ENCODE measurements at places on chromosomes 1 and 21.

DNA sequence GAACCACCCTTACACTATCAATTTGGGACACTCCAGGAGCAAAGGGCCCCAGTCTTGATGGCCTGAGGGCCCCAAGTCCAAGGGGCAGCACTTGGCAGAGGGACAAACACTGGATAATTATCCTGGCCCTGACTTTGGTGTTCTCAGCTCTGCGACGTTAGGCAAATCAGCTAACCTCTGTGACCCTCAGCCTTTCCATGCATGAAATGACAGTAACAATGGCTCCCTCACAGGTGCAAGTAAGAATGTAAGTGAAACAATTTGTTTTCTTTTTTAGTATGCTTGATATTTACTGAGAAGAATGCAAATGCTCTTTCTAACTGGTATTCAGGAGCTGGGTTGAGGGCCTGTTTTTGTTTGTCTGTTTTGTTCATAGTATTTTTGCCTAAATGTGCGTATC lies 61.6 kb upstream of the PRDX6 start:
- DNase-seq: no peak

- DNase-seq: no peak
These were observed 21.9 kb downstream of the LRRC8D start for GRCh38 chr1:89842567-89843272.

DNA sequence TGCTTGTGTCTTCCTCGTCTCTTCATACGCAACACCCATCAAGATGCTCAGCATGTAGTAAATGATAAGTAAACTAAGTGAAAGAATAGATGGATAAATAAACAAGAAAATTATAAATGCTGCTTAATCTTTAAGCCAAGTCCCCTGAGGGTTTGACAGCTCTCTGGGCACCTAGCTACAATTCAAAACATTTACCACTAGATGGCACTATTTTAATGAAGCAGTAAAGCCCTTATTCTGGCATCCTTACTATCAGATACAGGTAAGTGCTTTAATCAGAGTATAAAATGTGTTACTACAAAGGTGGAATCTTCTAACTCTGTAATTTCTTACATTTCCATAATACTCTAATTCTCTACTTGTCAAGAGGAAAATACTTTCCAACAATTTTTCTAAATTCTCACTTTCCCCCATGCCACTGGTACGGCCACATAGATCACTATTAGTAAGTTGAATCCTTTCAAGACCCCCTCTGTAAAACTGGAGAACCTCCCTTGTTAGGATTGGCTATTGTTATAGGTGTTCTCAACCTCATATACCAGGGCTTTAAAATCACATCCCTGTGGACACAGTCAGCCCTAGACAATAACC lies 137.8 kb downstream of the BARHL2 start:
- no peak for DNase-seq

GRCh38 chr1:206000641-206001339 lies 2.4 kb downstream of the RAB7B start:
- no peak for DNase-seq

DNA sequence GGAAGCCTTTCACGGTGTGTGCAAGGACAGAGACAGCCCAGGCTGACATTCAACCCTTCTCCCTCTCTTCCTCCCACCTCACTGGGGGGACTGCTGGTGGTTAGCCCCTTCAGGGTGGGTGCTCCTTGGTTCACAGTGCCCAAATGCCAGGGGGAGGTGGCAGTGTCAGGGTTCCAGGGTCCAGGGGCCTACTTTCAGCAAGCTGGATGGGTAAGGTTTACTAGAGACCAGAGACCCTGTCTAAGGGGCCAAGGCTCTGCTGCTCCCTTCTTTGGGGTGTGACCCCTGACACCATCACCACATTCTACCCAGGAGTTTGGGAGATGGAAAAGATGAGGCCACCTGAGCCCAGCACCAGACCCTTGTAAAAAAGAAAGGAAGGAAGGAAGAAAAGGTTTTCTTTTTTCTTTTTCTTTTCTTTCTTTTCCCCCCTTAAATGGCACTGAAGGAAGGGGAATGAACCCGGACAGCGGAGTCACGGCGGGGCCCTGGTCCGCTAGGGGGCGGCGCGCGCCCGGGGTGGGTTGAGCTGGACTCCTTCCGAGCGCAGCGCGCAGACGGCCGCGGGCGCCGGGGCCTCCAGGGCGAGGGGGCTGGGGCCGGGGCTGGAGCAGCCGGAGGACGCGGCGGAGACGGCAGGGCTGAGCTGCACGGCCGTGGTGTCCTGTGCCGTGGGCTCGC lies 18.8 kb downstream of the KNCN start:
- DNase-seq: no peak

DNA sequence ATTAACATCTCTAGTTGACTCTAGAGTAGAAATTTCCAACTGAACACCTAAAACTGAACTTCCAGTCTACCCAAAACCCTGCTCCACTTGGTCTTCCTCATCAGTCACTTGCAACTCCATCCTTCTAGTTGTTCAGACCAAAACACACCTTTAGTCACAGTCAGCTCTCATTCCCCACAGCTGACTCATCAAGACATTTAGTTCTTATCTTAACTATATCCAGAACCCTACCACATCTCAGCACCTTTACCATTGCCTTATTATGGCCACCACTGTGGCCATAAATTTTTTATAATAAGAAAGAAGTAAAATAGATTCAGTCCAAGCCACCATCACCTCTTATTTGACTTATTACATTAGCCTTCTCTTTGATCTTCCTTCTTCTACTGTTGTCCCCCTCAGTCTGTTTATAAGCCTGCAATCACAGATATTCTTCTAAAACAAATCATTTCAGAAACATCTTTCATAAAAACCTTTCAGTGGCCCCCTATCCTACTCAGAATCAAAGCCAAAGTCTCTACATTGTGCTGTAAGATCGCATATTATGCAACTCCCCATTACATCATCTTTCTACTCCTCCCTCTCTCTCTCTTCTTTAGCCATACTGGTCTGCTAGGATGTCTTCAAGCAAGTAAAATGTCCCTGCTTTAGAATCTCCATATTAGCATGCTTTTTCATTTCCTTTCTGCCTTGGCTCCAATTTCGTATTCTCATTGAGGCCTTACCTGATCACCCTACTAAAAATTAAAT lies 275.9 kb downstream of the LRRC40 start:
- no peak for DNase-seq

GRCh38 chr1:167430134-167430848 lies 88.0 kb downstream of the CD247 start:
- DNase-seq: no peak

DNA sequence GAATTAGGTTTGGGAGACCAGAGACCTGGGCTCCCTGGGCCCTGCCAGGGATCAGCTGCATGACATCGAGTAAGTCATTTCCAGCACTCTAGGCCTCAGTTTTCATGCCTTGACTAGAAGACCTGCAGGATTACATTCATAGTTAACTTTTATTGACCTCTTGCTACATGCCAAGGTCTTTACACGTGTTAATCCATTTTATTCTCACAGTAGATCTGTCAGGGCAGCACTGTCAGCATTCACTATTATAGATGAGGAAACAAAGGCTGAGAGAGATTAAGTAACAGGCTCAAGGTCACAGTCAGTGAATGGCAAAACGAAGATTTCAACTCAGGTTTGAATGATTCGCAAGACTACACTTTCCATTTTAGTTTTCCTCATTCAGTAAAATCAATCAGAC lies 37.0 kb downstream of the PGM1 start:
- no peak for DNase-seq

- DNase-seq: no peak
These were observed 28.3 kb downstream of the PDE4B start for GRCh38 chr1:65820983-65821382.

GRCh38 chr1:53605181-53605580 lies 133.8 kb downstream of the GLIS1 start:
- no peak for DNase-seq

GRCh38 chr1:226702318-226702956 lies 36.6 kb downstream of the ITPKB start:
- no peak for DNase-seq

- no peak for DNase-seq
These were observed 36.4 kb upstream of the ADARB1 start for GRCh38 chr21:45037986-45038385.

DNA sequence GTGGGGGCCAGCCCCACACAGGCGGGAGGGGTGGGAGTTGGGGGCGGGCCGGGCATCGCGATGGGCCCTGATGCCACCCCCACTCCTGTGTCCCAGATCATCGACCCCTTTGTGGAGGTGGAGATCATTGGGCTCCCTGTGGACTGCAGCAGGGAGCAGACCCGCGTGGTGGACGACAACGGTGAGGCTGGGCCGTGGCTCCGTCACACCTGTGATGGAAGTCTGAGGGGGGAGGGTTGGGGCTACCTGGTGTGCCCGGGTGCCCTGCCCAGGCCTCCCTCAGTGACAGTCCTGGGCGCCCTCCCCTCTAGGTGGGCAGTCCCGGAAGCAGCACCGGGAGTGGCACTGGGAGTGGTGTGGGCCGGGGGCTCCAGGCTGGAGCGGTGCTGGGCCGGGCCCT lies 22.6 kb downstream of the PLCH2 start:
- no peak for DNase-seq

DNA sequence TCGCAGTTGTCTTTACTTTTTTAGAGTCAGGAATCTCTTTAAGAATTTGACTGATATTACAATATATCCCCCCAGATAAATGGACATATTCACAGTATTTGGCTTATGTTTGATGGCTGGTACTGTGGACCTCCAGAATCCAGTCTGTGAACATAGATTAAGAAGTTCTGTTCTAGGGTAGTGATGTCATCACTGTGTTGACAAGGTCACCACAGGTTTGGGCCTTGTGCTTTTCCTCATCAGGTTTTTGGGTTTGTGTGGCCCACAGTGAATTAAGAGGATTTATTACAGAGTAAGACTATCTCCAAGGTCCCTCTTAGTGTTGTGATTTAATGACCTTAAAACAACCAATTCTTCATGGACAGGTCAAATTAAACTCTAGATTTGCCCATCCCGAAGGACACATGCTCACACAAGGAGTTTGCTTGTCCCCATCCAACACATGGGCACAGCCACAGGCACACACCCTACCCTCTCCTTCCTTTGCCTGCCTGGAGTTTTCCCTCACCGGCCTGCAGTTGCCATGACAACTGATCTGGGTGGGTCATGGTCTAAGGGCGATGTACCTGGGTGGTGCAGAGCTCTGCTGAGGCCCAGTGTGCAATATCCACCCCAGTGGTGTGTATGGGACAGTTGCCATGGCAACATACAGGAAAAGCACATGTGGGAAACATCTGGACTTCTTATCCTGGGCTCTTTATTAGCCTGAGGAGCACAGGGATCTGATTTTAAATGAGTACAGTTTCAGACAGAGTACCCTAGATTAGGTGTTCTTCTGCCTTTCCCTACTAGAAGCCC lies 98.6 kb downstream of the NAV1 start:
- no peak for DNase-seq

GRCh38 chr21:39051588-39051949 lies 131.7 kb downstream of the PSMG1 start:
- DNase-seq: no peak

DNA sequence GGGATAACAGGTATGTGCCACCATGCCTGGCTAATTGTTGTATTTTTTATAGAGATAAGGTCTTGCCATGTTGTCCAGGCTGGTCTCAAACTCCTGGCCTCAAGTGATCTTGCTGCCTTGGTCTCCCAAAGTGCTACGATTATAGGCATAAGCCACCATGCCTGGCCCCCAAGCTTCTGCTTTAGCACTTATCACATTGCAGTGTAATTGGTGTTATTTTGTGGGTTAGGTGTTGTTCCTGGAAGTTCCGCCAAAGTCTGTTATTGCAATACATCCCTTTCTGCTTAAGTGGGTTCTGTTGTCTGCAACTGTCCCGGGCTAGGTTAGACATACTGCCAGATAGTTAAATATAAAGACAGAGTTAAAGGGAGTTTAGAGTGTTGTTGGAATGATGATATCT lies 3.4 kb downstream of the ZCCHC17 start:
- DNase-seq: no peak

DNA sequence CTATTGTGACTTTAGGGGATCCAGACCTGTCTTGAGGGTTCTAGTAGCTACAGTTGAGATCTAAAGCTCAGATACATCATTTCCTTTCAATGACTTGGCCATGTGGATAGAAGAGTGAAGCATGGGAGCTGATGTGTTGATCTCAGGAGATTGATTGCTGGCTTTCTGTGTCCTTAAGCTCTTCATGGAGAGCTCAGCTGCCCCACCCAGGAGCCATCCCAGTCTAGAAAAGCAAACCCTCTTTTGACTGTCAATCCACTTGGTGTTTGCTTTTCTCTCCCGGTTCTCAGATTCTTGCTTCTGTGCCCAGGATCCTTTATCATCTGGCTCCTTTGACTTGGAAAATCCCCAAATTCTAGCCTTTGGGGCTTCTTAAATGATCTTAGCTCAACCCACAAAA lies 87.2 kb downstream of the ATP1A1 start:
- DNase-seq: no peak

- DNase-seq: no peak
These were observed 1.7 kb downstream of the EXOC8 start for GRCh38 chr1:231335663-231336602.

- DNase-seq: no peak
These were observed 60.7 kb upstream of the MRPS6 start for GRCh38 chr21:34012640-34013039.

DNA sequence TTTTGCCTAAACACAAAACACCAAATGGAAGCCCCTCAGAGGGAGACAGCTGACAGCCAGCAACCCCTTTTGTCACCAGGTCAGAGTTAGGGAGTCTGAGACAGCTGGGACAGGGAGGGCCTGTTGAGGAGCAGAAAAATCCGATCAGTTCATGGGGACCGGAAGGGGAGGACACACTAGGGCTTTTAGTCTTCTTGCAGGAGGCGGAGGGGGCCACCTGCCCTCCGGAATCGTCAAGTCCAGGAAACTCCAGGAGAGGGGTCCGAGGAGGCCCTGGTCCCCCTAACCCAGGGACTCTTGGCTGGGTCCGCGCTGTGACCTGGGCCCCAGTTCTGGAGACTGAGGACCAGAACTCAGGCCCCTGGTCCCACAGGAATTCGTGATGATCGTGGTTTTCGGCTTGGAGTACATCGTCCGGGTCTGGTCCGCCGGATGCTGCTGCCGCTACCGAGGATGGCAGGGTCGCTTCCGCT lies 34.2 kb downstream of the KCNQ4 start:
- DNase-seq: no peak

- DNase-seq: no peak
These were observed 13.8 kb downstream of the INTS7 start for GRCh38 chr1:212021563-212021962.

GRCh38 chr1:54996869-54997710 lies 1.6 kb upstream of the BSND start:
- no peak for DNase-seq

GRCh38 chr1:117678246-117678977 lies 72.6 kb downstream of the TENT5C start:
- DNase-seq: no peak

DNA sequence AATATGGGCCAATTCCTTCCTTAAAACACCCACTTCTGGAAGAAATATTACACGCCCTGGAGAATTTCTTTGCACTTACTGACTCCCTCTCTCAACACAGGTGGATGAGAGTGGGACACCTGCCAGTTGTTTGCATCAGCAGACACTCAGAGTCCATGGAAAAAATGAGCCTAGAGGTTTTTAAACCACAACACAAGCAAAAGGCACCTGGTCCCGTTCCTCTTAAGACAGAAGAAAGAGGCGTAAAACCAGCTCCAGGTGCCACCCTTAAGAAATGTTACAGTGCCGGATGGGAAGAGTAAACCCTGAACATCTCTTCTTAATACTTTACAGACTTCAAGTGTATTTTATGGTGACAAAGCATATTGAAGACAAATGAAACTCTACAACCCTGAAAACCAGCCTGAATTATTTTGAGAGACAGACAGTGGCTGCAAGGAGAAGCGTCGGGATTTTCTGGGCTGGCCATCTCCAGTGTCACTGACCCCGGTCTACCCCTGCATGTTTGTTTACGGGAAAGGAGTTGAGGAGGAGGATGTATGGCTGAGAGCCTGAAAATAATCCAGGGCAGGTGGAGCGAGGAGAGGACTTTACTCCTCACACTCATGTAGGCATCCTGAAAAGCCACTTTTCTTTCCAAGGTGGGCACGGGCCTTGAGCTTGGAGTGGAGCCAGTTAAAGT lies 7.8 kb upstream of the RIPK4 start:
- no peak for DNase-seq

Data from esophagus squamous epithelium (tissue), 5 donors.